Caudate nucleus (tissue), 63 donors: ENCODE measurements at places on chromosomes 4 and X.

- DNase-seq = no peak
These were observed 12.7 kb upstream of the NAAA start for GRCh38 chr4:75953509-75953908.

DNA sequence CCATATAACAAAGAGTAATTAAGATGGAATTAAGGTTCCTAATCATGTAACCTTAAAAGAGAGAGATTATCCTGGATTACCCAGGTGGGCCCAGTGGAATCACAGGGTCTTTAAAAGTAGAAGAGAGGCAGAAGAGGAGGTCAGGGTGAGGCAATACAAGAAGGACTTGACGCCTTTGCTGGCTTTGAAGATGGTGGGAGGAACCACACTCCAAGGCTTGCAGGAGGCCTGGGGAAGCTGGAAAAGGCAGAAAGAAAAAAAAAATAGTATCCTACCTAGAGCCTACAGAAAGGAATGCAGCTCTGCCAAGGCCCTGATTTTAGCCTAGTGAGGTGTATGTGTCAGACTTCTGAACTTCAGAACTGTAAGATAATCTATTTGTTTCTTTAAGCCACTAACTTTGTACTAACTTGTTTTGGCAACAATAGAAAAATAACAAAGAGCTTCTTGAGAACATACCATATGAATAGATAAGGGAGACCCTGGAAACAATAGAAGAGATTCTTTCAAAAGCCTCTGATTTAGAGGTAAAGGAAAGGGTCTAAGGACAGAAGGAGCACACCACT is 229.9 kb upstream of the TTC29 start:
- no peak for DNase-seq

- DNase-seq = no peak
These were observed 73.6 kb upstream of the PJA1 start for GRCh38 chrX:69238887-69239231.

DNA sequence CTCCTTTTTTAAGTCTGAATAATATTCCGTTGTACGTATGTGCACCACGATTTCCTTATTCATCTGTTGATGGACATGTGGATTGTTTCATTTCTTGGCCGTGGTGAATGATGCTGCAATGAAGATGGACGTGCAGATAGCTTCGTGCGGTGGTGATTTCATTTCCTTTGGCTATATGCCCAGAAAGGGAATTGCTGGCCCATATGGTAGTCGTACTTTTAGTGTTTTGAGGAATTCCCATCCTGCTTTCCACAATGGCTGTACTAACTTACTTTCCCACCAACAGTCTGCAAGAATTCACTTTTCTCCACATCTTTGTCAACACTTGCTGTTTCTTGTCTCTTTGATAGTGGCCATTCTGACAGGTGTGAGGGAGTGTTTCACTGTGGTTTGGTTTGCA is 12.8 kb downstream of the ZFP42 start:
- no peak for DNase-seq

DNA sequence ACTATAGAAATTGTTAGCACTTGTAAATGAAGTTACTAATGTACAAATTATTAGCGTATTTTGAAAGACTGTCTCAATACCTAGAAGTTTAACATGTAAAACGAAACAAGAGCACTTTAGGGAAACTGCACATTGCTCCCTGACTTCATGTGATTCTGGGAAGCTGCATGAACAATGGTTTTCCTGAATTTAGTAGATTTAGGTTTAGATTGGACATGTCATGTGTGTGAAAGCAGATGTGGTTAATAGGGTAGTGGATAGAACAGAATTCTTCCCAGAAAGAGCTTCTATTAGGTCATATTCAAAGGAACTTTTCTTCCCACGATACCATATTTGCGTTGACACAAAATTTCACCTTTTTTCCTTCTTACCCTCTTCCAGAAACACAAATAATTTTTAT is 14.9 kb upstream of the CXCL8 start:
- no peak for DNase-seq

- no peak for DNase-seq
These were observed 26.3 kb downstream of the KLHL8 start for GRCh38 chr4:87193958-87194675.

DNA sequence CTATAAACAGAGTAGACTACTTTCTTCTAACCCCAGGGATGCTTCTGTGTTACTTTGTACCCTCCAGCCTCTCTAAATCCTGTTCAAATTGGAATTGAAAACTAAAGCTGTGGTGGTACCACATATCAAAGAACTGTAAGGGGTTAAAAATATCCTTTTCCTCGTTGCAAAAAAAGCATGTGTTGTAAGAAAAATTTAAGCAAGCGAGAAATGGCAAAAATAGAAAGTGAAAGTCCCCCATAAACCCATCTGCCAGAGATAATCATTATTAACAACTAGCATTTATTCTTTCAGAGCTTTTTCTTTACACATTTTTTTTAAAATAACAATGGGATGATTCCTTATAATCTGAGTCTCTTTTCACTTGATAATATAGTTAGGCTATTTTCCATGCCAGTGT is 40.6 kb downstream of the TMEM164 start:
- DNase-seq = no peak

- DNase-seq = no peak
These were observed 87.8 kb upstream of the BMP2K start for GRCh38 chr4:78688366-78688765.

GRCh38 chr4:170990989-170991589 is 822.1 kb upstream of the GALNTL6 start:
- DNase-seq = no peak

DNA sequence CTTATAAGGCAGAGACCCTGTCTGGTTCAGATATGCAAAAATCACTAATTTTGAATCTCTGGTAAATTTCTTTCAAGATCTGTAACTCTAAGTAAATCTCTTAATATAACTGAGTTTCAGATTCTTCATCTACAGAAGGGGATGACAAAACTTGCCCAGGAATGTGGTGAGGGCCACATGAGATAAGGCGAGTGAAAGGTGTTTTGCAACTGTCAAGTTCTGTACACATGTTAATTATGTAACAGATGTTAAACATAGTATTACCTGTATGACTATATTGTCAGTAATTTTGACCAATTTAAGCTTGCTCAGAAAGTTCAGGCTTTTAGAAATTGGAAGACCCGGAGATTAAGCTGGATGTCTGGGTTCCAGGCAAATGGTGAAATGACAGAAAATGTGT is 549 bp upstream of the GLRB start:
- DNase-seq = no peak
